ENCODE measurements at places on chromosomes 3 and 15.

DNA sequence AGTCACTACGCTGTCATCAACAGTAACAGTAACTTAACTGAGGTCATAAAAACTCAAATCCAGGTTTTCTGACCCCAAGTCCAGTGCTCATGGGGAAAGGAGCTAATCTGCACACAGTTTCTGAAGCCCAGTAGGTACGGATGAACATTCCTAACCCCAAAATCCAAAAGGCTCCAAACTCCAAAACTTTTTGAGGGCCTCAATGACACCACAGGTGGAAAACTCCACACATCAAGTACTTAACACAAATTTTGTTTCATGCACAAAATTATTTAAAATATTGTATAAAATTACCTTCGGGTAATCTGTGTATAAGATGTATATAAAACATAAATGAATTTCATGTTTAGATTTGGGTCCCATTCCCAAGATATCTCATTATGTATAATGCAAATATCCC is 10.5 kb downstream of the MRPL46 start:
- DNase-seq, result no peak

DNA sequence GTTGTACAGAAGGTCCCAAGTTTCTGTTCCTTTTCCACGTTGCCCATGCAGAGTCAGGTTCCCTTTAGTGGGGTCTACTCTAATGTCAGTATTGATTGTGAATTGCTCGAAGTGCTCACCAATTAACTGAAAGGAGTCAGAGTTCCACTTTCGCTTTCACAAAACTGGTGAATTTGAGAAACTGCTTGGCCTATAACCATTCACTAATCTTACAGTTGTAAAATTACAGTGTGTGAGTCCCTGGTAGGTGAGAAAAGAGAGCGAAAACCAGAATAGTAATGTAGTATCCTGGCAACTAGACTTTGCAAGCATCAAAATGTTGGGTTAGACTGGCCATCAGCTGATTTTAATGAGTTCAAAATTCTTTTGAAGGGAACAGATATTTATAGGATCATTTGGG is 237.5 kb upstream of the CHRM5 start:
- DNase-seq, result no peak

DNA sequence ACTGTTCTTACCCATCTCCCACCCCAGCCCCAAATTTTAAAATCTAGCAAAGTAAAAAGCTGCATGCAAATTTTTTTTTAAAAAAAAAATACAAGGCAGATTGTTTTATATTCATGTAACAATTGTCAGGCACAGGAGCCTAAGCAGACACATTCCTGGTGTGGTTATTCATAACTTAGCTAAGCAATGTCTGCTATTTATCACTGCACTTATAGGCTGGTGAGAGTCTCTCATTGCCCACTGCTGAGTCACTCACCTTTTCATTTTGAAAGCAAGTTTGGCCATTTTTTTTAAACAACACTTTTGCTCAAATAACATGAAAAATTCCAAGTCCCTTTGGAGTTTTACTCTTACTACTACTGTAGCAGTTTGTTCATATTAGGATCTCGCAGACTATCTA is 413.9 kb downstream of the RBMS3 start:
- DNase-seq, result no peak

GRCh38 chr3:484341-484740 is 287.8 kb downstream of the CHL1 start:
- no peak for DNase-seq

GRCh38 chr3:161674402-161674801 is 177.8 kb downstream of the OTOL1 start:
- no peak for DNase-seq

DNA sequence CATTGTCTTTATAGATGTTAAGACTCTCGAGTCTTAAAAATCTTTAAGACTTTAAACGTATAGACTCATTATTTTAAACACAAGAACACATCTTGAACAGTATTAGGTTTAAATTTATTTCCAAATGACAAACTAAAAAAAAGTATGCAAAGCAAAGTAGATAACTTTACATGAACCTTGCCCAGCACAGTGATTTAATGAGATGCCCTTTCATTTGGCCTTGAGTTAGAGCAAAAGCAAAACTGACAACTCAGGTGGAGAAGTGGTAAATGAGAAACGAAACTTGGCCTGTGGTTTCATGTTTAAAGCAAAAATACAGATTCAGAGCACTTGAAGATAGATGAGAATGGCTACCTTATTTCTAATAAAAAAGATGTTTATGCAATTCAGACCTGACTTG is 8.6 kb downstream of the GPR15 start:
- no peak for DNase-seq

- DNase-seq, result no peak
Measured at GRCh38 chr15:57746786-57747185, 40.3 kb downstream of the POLR2M start.

GRCh38 chr3:111194048-111194447 is 122.4 kb downstream of the NECTIN3 start:
- DNase-seq, result no peak

DNA sequence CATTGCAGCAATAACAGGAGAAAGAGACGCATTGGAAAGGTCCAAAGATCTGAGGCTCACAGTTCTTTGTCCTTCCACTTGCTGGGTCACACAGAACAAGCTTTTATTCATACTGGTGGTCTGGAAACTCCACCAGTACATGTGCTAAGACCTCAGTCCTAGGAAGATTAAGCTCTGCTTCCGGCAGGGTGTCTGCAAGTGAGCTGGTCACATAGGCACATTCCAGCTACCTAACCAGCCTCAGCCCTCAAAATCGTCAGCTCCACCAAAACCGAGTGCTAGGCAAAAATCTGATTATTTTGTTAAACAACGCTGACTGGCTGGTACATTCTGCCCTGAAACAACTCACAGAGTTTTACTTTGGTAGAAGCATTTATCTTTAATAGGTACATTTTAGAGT is 2.2 kb downstream of the ZBED2 start:
- no peak for DNase-seq

DNA sequence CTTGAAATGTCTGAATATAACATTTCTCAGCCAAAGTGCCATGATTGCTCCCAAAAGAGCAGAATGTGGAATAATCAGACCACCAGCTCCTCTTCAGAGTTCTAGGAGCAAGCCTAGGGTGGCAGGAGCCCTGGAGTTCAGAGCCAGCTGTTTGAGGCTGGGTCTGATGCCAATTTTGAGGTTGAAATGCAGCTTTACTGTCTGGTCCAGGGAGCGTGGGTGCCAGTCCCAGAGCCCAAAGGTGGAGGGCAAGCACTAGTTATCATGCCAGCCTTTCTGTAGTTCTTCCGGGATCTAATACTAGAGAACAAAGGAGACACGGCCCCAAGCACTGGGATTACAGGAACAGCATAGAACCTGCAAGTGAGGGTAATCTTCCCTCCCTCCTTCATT is 69.3 kb downstream of the TNFAIP8L3 start:
- DNase-seq, result no peak

DNA sequence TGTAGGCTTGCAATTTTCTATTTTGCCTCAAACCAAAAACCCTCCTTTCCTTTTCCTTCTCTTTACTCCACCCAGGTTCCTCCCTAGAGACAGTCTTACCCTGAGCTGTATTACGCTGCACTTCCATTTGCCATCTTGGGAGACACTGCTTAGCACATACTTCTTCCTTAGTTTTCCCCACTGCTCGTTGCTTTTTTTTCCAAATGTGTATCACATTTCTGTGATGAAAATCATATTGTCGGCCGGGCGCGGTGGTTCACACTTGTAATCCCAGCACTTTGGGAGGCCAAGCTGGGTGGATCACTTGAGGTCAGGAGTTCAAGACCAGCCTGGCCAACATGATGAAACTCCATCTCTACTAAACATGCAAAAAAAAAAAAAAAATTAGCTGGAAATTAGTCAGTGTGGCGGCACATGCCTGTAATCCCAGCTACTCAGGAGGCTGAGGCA is 29.5 kb downstream of the POPDC2 start:
- no peak for DNase-seq

- DNase-seq, result no peak
Measured at GRCh38 chr3:194276768-194277103, 74.4 kb downstream of the CPN2 start.

DNA sequence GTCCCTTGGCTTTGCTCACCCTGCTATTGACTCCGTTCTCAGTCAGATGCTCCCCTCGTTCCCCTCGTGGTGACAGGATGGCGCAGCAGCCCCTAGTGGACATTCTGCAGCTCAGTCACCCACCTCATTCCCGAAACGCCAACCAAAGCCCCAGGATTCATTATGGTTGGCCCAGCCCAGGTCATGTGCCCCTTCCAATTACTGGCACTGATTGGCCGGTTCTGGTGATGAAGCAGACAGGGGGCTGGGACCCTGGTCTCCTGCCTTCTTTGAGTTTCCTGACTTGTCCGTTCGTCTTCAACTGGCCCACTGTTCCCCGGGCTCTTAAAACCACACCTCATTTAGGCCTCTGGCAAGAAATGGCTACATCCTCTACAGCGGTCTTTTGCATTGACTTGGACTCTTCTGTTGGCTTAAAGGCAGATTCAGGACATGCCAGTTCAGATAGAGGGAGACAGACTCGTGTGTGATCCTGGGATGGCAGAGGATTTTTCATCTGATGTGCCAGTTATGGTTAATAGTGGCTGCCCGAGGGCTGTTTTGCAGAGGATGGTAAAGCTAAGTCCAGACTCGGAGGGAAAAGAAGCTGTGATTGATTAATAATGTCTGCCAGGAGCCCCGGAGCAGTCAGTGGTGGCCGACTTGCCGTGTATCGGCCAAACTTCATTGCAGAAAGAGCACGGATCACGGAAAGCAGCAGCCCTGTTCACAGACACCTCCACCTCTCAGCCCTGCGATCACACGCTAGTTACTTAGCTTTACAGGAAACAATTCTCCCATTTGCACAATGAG is 37.8 kb downstream of the LSM3 start:
- no peak for DNase-seq

GRCh38 chr3:197485143-197485542 is 70.6 kb downstream of the BDH1 start:
- DNase-seq, result no peak

GRCh38 chr3:16600780-16601536 is 4.3 kb downstream of the DAZL start:
- DNase-seq, result peak; percentile 57

- DNase-seq, result no peak
Measured at GRCh38 chr3:158359339-158359738, 211.7 kb upstream of the MLF1 start.

GRCh38 chr15:47384341-47384740 is 333.0 kb upstream of the SEMA6D start:
- no peak for DNase-seq

- DNase-seq, result no peak
Measured at GRCh38 chr15:80433836-80434235, 29.7 kb downstream of the ARNT2 start.

- DNase-seq, result no peak
Measured at GRCh38 chr15:73593304-73594074, 39.7 kb downstream of the NPTN start.

- no peak for DNase-seq
Measured at GRCh38 chr3:189630767-189631372, 319 bp upstream of the TP63 start.
